ENCODE measurements at places on chromosomes 12 and 14. TPM values are rescaled to one million over a fixed set of nuclear protein-coding genes. Genes with fewer than 3 reads are reported as not detected.

RNU4-1 gene
- 6,066 TPM for total RNA-seq

PMCH gene
- not detected for total RNA-seq

WBP11 gene
- total RNA-seq, result 64.6 TPM

HELB gene
- total RNA-seq, result 3.7 TPM

GPR162 gene
- total RNA-seq, result 52.7 TPM

SOAT2 gene
- not detected for total RNA-seq

CDK2 gene
- total RNA-seq, result 43.0 TPM

FOXG1 gene
- total RNA-seq, result 1.8 TPM

ITGA5 gene
- 688 TPM for total RNA-seq

KLRG1 gene
- 2.1 TPM for total RNA-seq

ADCY4 gene
- total RNA-seq, result 74.6 TPM

C12orf50 gene
- total RNA-seq, result not detected
